GF-D8 (cell line): ENCODE measurements at places on chromosomes 12 and 14.

GRCh38 chr14:29222671-29223268 lies 456.2 kb downstream of the FOXG1 start:
- no peak for DNase-seq

- no peak for DNase-seq
Observed at GRCh38 chr14:104317975-104318557, 179.7 kb downstream of the KIF26A start.

DNA sequence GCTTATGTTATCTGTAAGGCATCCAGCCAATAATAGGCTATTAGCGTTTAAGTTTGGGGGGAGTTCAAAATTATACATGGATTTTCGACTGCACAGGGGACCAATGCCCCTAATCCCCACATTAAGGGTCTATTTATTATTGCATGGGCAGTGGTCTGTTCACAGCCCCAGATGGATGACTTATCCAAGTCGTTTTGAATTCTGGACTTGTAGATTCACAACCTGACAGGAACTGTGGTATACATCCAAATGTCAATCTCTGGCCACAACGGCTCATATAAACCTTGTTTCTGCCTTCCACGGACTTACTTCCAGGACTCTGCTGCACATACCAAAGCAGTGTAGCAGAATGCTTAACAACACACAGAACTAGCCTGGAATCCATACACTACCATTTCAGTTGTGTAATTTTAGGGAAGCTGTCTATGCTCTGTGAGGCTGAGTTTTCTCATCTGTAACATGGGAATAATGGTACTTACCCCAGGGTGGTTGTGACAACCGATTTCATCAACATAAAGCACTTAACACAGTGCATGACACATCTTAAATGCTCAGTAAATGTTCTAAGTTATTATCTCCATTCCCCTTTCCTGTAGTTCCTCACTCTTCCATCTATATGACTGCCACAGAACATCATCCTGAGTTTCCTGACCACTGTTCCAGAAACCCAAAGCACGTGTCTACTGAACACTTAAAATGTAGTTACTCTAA lies 3.7 kb downstream of the DDX24 start:
- DNase-seq: no peak

- no peak for DNase-seq
Observed at GRCh38 chr12:125332900-125333299, 267.7 kb downstream of the AACS start.

GRCh38 chr12:85733221-85733840 lies 102.9 kb downstream of the RASSF9 start:
- no peak for DNase-seq

DNA sequence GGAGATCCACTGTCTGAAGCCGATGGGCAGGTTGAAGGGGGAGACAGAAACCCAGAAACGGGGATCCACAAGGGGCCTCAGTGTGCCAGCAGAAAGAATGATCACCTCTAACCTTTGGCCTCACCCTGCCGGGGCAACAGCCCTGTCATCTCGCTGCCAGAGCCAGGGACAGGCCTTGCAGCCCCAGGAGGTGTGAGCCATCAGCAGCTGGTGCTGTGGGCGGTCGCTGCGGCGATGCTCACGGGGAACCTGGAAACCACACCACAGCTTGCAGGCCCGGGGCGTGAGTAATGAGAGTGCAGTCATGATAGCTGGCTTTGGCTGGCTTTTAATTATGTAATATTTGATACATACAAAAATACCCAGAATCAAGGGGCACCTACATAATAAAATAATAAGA lies 4.7 kb upstream of the TTC7B start:
- DNase-seq: peak; percentile 19

DNA sequence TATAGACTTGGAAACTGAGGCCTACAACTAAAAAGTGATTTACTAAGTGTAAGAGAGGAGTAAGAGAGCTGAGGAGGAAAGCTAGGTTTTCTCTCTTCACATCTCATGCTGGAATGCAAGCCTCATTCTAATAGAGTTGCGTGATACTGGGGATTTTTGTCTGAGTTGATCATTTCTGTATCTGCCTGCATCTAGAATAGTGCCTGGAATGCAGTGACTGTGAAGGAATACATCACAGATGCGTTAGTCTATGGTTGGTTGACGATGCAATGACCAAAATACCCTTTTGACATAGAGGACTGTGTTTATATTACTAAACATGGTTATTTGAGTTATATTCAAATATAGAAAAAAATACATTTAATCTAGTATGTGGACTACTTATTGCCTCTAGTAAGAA lies 9.2 kb upstream of the TMEM117 start:
- no peak for DNase-seq

GRCh38 chr12:43044241-43044640 lies 454.7 kb upstream of the PRICKLE1 start:
- no peak for DNase-seq
